ENCODE measurements at places on chromosomes 16 and 17.

DNA sequence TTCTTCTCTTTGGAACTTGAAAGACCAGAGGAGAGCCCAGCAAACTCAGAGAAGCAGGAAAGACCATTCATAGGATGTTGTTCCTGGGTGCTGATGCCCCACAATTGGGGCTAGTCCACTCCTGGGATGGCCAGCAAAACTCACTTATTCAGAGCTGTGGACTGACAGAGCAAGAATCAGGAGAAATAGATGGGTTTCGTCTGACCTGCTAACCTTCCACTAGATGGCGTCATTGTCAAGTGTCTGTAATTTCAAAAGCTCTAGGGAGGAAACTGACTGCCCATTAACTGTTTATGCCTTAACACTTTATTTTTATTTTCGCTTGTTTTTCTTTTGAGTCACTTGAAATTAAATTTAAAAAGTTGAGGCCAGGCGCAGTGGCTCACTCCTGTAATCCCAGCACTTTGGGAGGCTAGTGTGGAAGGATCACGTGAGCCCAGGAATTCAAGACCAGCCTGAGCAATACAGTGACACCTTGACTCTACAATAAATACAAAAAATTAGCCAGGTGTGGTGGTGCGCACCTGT, 28.7 kb upstream of the MILR1 start:
- no peak overlapping the region for H3K4me3 ChIP-seq
- no peaks in the 10 kb centered on the region for H3K36me3 ChIP-seq
- H3K4me1 ChIP-seq = no peaks in the 10 kb centered on the region
- H3K27me3 ChIP-seq = no peaks in the 10 kb centered on the region
- no peak for DNase-seq

- no peak overlapping the region for H3K27ac ChIP-seq
- no peaks in the 10 kb centered on the region for H3K36me3 ChIP-seq
- DNase-seq = no peak
- H3K4me3 ChIP-seq = no peak overlapping the region
Measured at GRCh38 chr17:78231991-78232858, 794 bp downstream of the TMEM235 start.

GRCh38 chr17:48263731-48264035, 156.1 kb downstream of the SNX11 start:
- no peak overlapping the region for H3K4me3 ChIP-seq
- no peak overlapping the region for H3K27ac ChIP-seq
- H3K4me1 ChIP-seq = no peaks in the 10 kb centered on the region
- no peaks in the 10 kb centered on the region for H3K27me3 ChIP-seq
- DNase-seq = no peak

DNA sequence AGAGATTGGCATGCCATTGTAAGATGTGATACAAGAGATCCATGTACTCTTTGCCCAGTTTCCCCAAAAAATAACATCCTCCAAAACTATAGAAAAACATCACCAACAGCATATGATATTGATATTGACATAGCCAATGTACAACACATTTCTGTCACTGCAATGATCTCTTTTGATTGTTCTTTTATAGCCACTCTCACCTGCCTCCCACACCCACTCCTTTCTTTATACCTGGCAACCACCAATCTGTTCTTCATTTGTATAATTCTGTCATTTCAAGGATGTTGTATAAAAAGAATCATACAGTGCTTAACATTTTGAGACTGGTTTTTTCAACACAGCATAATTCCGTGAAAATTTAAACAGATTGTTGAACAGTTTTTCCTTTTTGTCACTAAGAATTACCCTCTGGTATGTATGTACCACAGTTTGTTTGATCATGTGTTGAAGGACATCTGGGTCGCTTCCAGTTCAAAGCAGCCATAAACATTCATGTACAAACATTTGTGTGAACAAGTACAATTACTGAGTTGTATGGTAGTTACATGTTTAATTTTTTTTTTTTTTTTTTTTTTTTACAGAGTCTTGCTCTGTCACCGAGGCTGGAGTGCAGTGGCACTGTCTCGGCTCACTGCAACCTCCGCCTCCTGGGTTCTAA, 9.9 kb downstream of the KRTAP9-1 start:
- no peak for DNase-seq
- no peak overlapping the region for H3K4me3 ChIP-seq
- H3K36me3 ChIP-seq = no peaks in the 10 kb centered on the region
- no peaks in the 10 kb centered on the region for H3K4me1 ChIP-seq
- no peaks in the 10 kb centered on the region for H3K27me3 ChIP-seq

DNA sequence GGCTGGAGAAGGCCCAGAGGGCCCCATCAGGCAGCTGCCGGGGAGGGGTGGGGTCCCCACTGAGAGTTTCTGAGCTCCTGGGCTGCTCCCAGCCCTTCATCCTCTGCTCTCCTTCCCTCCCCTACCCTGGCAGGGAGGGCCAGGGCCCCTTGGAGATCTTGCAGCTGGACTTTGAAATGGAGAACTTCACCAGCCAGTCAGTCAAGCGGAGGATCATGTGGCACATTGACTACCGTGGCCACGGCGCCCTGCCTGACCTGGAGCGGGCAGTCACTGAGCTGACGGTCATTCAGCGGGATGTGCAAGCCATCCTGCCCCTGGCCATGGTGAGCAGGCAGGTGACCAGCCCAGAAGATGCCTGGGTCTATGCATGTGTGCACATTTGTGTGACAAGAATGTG, 49.5 kb downstream of the TMEM132E start:
- H3K36me3 ChIP-seq = no peaks in the 10 kb centered on the region
- no peak overlapping the region for H3K27ac ChIP-seq
- peaks cover 15% of the 10 kb centered on the region for H3K27me3 ChIP-seq
- DNase-seq = no peak

DNA sequence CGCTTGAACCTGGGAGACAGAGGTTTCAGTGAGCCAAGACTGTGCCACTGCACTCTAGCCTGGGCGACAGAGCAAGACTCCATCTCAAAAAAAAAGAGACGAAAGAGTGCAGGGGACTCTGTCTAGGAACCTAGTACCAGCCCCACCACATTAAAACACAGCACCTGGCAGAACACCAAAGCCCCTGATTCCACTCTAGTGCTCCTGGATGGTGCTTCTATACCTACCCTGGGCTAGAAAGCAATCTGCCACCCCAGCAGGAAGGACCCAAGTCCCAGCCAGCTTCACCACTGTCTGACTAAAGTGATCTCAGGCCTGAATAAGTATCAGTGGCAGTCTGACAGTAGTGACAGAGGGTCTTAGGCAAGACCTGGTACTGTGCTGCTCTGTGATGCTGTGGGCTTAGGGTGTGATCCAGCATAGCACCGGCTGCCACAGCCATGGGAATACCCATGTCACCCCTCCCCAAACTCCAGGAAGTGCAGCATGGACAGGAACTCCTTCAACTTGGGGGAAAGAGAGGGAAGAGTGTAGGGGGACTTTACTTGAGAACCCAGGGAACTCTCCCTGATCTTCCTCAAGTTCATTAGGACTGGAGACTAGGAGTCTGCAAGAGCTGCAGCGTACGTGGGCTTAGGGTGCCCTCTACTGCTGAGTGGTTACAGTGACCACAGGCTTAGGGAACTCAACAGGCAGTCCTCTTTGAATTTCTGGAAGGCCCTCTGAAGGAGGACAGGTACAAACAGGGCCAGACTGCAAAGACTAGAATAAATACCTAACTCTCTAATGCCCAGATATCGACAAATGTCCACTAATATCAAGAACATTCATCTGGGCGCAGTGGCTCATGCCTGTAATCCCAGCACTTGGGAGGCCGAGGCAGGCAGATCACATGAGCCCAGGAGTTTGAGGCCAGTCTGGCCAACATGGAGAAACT, 30.0 kb upstream of the RNF43 start:
- no peak overlapping the region for H3K27ac ChIP-seq
- H3K36me3 ChIP-seq = no peaks in the 10 kb centered on the region
- H3K4me3 ChIP-seq = no peak overlapping the region
- no peak for DNase-seq
- H3K27me3 ChIP-seq = no peaks in the 10 kb centered on the region
- H3K4me1 ChIP-seq = no peaks in the 10 kb centered on the region

DNA sequence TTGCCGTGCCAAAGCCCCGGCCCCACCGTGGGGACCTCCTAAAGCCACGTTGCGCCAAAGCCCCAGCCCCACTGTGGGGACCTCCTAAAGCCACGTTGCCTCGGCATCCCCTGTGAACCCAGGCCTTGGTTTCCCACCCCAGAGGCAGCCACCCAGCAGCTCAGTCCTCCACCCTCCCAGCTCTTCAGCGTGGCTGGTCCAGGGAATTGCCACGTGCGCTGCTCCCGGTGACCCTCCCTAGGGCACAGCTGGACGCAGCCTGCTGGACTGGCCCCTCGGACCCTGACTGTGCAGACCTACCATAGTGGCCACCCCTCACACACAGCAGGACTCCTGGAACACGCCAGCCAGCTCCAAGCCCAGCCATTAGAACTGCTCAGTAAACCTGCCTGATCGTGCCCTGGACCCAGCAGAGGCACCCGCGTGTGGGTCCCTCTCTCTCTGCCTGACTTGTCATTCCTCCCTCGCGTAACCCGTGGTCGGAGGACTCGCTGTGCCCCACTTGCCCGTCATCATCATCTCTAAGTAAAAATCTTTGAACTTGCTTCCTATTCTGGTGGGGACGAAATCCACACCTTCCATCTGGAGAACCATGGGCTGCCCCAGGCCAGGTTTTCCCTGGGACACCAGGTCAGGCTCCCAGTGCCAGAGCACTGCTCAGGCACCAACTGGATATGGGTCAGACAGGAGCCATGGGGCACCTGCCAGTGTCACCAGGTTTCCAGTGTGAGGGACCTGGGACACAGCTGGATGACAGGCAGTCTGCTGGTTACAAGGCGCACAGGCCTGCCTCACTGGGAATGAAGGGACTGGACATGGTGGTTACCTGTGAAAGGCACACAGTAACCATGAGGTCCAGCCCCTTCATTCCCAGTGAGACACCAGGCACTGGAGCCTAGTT, 5.6 kb downstream of the CIAO3 start:
- no peaks in the 10 kb centered on the region for H3K27me3 ChIP-seq
- no peak overlapping the region for H3K4me3 ChIP-seq
- DNase-seq = no peak

GRCh38 chr16:83404261-83404660, 403.5 kb upstream of the HSBP1 start:
- H3K4me3 ChIP-seq = no peak overlapping the region
- no peaks in the 10 kb centered on the region for H3K4me1 ChIP-seq
- H3K27ac ChIP-seq = no peak overlapping the region
- DNase-seq = no peak
- H3K36me3 ChIP-seq = no peaks in the 10 kb centered on the region
- no peaks in the 10 kb centered on the region for H3K27me3 ChIP-seq

- peaks cover 45% of the 10 kb centered on the region for H3K4me1 ChIP-seq
- DNase-seq = peak; percentile 89
- no peaks in the 10 kb centered on the region for H3K27me3 ChIP-seq
- peaks cover 15% of the 10 kb centered on the region for H3K36me3 ChIP-seq
- peak within 1 kb of the TSS; percentile 87 for H3K27ac ChIP-seq
- H3K4me3 ChIP-seq = peak within 1 kb of the TSS; percentile 72
Measured at GRCh38 chr16:30893744-30894539, at the start of gene BCL7C. TSS of gene BCL7C (minus strand) at chr16:30894077. CDS start at chr16:30893944, 133 bp downstream.

- H3K4me3 ChIP-seq = no peak overlapping the region
- H3K36me3 ChIP-seq = no peaks in the 10 kb centered on the region
- no peaks in the 10 kb centered on the region for H3K27me3 ChIP-seq
- no peak overlapping the region for H3K27ac ChIP-seq
Measured at GRCh38 chr17:57739402-57740234, 5.5 kb downstream of the CCDC182 start.

GRCh38 chr17:16820161-16820877, 130.3 kb downstream of the CCDC144A start:
- no peak overlapping the region for H3K4me3 ChIP-seq
- no peaks in the 10 kb centered on the region for H3K27me3 ChIP-seq
- DNase-seq = no peak
- no peaks in the 10 kb centered on the region for H3K36me3 ChIP-seq

DNA sequence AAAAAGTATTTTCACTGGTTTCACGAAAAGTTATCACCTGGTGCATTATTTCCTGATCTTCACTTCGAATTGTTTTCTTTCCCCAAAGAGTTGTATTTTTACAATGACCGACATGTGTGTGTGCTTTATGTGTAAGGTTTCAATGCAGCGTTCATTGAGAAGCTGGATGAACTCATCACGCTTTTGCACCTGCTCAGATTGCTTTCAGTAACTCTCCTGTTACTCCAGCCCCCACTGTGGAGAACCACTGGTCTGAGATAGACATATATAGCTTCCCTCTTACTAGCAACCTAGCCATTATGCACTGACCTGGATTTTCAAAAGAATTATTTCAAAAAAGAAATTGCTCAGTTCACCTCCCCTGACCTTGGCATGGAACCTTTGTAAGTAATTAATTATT, 178.3 kb upstream of the CHMP6 start:
- no peaks in the 10 kb centered on the region for H3K4me1 ChIP-seq
- no peak overlapping the region for H3K27ac ChIP-seq
- no peaks in the 10 kb centered on the region for H3K36me3 ChIP-seq
- no peaks in the 10 kb centered on the region for H3K27me3 ChIP-seq

- H3K27me3 ChIP-seq = no peaks in the 10 kb centered on the region
- no peaks in the 10 kb centered on the region for H3K36me3 ChIP-seq
- H3K4me3 ChIP-seq = peak overlapping the region; percentile 77
- peak overlapping the region; percentile 93 for H3K27ac ChIP-seq
Measured at GRCh38 chr17:35087731-35088355, 24.3 kb upstream of the RFFL start.

- H3K27ac ChIP-seq = no peak overlapping the region
- no peak overlapping the region for H3K4me3 ChIP-seq
- H3K36me3 ChIP-seq = no peaks in the 10 kb centered on the region
Measured at GRCh38 chr17:28487881-28488532, 14.6 kb downstream of the SLC13A2 start.

DNA sequence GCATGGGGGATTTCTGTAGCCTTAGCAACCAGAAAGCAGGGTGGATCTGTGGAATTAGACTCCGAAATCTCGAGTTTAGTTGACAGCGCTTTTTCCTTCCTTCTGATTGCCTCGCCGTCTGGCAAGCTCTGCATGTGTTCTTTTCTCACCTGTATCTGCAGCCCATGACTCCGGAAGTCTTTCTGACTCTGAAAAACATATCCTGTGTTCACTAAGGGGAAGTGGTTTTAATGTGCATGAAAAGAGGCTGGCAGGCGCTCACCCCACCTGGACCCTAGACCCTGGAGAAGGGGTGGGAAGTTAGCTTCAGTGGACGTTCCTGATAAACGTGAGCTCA, 158.5 kb downstream of the RPTOR start:
- no peaks in the 10 kb centered on the region for H3K36me3 ChIP-seq
- no peaks in the 10 kb centered on the region for H3K27me3 ChIP-seq
- DNase-seq = no peak
- H3K4me3 ChIP-seq = no peak overlapping the region

GRCh38 chr17:49210158-49211029, at the start of the genes ABI3 and GNGT2:
TSS of gene ABI3 (plus strand) at chr17:49210707. CDS start at chr17:49210725, 18 bp downstream.
TSS of gene GNGT2 (minus strand) at chr17:49210574. CDS start at chr17:49207422, 3,152 bp downstream.
- DNase-seq = no peak
- H3K27ac ChIP-seq = peak within 1 kb of the TSS; percentile 40
- H3K27me3 ChIP-seq = no peaks in the 10 kb centered on the region

GRCh38 chr17:30326809-30327208, 7.0 kb downstream of the TMIGD1 start:
- no peak overlapping the region for H3K27ac ChIP-seq
- no peaks in the 10 kb centered on the region for H3K27me3 ChIP-seq
- no peak overlapping the region for H3K4me3 ChIP-seq
- H3K36me3 ChIP-seq = no peaks in the 10 kb centered on the region
- no peaks in the 10 kb centered on the region for H3K4me1 ChIP-seq

- no peak overlapping the region for H3K27ac ChIP-seq
- no peaks in the 10 kb centered on the region for H3K36me3 ChIP-seq
- H3K27me3 ChIP-seq = no peaks in the 10 kb centered on the region
- no peak for DNase-seq
- peaks cover 3% of the 10 kb centered on the region for H3K4me1 ChIP-seq
Measured at GRCh38 chr17:76793775-76794174, 55.9 kb downstream of the MFSD11 start.
